ENCODE measurements at places on chromosomes 3 and 15.

- DNase-seq: no peak
Observed at GRCh38 chr15:54566654-54567053, 588.4 kb downstream of the UNC13C start.

GRCh38 chr3:113194823-113195401, 16.4 kb upstream of the BOC start:
- DNase-seq: no peak

DNA sequence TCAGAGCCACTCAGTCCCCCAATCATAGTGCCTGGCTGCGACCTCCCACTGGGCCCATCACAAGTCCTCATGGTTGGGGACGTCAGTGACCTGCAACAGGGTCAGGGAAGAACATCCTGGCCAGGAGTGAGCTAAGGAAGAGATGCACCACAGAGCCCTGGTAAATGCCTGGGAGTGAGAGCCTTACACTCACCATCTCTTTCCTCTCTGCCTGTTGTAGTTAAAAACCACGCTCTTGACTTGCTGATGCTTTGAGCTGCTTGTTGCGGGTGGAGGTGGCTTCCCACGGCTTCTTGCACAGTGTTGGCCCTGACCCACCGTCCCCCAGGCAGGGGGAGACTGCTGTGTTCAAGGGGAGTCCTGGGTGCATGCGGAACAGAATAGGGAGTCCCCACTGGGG, 91.1 kb upstream of the RGMA start:
- DNase-seq: no peak

- DNase-seq: no peak
Observed at GRCh38 chr3:17195192-17195611, 310.4 kb downstream of the PLCL2 start.

- DNase-seq: no peak
Observed at GRCh38 chr3:14846226-14846880, 27.6 kb downstream of the FGD5 start.

- no peak for DNase-seq
Observed at GRCh38 chr3:189260556-189261493, 89.1 kb downstream of the TPRG1 start.

DNA sequence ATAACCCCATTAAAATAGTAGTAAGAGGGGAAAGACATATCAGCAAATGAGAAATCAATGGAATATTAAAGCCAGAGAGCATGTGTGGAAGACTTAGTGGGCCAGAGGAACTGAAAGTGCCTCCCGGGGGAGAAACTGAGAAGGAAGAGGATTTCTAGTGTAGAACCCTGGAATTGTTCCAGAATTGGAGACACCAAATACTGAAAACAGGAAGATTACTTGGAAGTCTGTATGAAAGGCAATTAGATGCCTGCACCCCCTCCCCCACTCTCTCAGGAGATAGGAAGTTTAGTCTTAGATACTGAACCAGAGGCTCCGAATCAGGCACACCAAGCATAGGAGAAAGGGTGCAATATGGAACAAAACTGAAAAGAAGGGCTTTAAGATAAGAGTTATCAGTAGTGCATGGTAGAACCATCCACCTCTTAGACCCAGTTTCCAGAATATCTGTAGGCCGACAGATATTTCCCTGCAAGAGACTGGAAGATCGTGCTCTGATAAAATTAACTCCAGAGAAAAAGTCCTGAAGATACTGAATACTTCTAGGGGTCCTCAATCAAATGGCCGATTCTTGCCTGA, 32.4 kb downstream of the KLHL18 start:
- DNase-seq: no peak

- no peak for DNase-seq
Observed at GRCh38 chr15:90901175-90902039, 1.7 kb upstream of the MAN2A2 start.

- no peak for DNase-seq
Observed at GRCh38 chr15:68209735-68210408, 4.7 kb upstream of the CALML4 start.

GRCh38 chr15:44694416-44694815, 16.7 kb downstream of the PATL2 start:
- DNase-seq: no peak

- no peak for DNase-seq
Observed at GRCh38 chr3:140276703-140277102, 341.7 kb downstream of the CLSTN2 start.

- no peak for DNase-seq
Observed at GRCh38 chr3:37753428-37753827, 108.3 kb upstream of the CTDSPL start.

GRCh38 chr3:158925021-158925420, 123.2 kb downstream of the MFSD1 start:
- no peak for DNase-seq

DNA sequence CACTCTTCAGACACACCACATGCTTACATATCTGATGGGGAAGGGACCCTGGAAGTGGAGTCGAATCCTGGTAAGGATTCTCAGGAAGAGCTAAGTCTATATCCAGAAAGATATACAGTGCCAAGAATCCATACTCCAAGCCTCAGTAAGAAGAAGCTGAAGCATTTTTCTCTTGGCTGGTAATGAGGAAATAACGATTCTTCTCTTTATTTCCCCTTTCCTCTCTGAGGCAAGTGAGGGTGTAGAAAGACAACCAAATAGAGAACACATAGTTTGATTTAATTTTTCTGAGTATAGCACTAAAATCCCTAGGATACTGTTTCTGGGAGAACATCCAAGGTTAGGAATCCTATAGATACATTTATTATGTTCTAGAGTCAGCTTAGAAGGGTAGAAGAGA, 857.3 kb downstream of the TUSC7 start:
- DNase-seq: no peak

GRCh38 chr15:71261418-71261817, 146.1 kb downstream of the THSD4 start:
- DNase-seq: no peak

DNA sequence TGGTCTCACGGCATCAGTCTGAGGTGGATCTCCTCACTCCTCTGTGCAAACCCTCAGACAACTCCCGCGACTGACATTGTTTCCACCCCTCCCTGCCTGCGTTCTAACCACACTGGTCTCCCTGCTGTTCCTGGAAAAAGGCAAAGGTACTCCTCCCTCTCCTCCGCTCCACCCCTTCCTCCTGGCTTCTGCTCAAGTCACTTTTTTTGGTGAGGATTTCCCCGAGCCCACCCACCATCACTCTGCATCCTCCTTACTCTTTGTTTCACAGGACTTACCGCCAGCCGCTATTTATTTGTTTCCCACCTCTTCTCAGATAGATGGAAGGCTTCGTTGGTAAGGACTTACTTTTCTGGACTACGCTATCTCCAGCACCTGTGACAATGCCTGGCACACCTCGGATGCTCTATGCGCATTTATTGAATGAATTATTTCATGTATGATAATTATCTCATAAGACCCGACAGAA, 25.6 kb downstream of the PRR23E start:
- no peak for DNase-seq

DNA sequence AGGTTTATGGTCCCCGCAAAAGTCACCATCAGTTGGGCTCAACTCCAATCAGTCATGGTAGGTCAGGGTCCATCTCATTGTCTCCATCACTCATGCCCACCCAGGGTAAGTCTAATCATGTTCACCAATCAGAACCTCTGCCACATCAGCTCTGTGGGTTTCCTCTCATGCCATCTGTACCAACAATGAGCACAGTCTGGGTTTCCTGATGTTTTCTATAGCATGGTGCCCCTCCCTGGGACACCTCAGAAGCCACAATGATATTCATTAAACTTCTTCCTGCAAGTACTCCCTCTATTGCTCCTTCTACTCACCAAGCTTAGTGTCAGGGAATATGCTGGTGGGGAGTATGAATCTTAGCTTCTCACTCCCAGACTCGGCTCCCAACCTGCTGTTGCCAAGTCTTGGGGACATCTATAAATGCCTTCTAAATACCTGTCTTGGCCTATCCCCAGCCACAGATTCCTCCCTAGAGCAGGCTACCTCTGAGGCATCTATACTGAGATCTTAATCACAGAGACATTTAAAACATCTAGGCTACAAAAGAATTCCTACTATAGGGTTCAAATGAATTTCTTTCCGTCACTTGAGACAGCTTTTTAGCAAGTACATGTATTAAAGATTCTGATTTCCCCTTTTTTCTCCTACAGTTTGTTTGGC, 5.0 kb upstream of the CCR2 start:
- DNase-seq: no peak

- DNase-seq: no peak
Observed at GRCh38 chr15:49990835-49991545, 128.0 kb downstream of the ATP8B4 start.

DNA sequence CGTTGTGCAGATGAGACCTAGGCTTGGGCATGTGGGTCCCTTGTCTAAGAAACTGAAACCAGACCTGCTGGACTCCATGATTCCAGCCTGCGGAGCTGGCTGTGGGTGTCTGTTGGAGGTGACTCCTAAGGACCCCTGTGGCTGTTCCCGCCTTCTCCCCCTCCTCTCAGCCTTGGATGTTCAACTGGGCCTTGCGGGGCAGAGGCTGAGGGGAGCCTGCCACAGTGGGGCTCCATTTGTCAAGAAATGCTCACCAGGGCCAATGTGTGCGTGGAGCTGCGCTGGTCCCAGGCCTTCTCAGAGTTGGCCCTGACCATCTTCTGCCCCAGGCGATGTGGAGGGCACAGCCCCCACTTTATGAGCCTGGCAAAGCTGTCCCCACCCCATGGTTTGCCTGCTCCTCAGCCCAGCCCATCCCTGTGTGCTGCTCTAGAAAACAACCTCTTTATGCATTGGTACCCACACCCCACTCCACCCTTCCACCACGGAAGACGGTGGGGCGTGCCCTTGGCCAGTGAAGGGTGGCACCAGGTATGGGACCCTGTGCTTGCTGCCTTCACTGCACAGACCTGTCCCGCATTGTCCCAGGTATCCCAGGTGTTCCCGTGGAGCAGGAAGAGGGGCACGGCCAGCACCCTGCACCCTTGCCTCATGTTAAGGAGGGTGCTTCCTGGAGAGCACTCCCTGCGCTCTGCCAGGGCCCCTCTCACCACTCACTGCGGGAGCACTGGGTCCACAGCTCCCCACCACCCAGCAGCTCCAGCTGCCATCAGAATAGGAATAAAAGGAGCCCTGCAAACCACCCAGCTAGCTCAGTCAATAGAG, 7.9 kb downstream of the MESP2 start:
- no peak for DNase-seq

DNA sequence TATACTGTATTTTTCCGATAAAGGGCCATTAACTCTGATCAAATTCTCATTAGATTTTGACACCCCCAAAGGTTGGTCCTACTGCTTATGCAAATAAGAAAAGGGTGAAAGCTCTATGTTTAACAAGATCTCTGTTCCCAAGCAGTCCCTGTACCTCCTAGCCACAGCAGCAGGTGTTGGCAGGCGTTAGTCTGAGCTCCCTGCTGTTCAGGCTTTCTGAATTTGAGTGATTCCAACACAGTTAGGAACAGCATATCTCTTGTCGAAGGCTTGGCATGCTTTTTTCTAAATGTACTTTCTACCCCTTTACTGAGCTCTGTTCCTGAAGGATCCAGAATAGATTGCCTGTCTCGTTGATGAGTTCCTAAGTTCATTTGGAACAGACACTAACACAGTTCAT, 42.3 kb downstream of the MITF start:
- no peak for DNase-seq

DNA sequence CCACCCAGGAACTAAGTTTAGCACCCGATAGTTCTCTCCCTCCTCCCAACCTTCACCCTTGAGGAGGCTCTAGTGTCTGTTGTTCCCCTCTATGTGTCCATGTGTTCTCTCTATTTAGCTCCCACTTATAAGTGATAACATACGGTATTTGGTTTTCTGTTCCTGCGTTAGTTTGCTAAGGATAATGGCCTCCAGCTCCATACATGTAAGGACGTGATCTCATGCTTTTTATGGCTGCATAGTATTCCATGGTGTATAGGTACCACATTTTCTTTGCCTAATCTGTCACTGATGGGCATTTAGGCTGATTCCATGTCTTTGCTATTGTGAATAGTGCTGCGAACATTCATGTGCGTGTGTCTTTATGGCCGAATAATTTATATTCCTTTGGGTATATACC, 66.9 kb upstream of the TRA2B start:
- DNase-seq: no peak

DNA sequence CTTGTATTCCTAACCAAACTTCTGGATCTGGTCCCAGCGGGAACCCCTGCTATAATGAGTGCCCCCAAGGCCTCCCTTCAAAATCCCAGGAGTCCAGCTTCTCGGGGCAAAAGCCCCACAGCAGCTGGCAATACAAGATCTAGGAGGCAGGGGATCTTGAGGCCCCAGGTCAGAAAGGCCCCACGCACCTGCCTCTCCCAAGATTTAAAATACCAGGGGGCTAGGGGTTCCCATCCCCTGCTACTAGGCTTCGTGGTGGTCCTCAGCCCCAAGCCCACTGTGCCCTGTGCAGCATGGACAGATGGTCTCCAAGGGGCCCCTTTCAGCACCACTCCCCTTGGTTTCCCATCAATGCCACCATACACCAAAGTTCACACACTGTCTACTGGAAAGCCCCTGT, 15.8 kb upstream of the CYP11A1 start:
- no peak for DNase-seq

DNA sequence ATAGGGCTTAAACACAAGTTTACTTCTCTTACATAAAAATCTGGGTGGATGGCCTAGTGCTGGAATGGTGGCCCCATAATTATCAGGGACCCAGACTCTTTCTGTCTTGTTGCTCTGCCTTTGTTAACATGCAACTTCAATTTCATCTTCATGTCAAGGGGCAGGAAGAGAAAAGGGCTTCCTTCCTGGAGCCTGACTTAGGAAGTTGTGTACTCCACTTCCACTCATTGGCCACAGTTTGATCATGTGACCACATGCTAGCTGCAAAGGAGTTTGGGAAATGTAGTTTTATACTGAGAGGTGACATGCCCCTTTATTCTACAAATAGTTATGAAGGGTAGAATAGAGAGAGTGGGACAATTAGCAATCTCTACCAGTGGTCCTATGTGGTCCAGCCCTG, 39.3 kb downstream of the RHCG start:
- no peak for DNase-seq

DNA sequence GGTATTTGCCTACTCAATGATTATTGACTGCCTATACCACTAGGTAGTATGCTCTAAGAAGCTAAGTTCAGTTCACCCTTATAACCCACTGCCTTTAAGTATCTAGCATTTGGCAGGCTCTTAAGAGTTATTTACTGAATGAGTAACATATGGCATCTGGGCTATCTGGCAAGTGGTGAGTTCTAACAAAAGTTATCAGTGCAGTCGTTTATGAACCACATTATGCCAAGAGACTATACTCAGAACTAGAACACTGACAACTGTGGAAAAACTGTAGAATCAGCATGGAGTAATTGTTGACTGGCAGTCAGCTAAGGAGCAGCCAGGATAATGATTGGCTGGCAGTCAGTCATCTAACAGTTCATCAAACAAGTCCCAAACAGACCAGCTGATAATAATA, 25.8 kb downstream of the RAF1 start:
- no peak for DNase-seq

DNA sequence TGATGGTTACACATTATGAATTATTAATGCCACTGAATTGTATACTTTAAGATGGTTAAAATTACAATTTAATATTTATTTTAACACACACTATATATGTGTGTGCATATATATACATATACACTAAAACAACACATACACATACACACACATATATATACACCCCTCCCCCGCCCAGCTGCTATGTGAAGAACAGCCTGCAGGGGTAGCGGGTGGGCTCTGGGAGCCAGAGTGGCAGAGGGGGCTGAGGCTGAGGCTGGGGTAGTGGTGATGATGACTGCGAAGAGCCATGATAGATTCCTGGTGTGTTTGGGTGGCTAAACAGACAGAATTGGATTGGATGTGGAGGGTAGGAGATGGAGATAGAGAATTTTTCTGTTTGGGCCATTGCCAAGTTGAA, 39.4 kb upstream of the APEH start:
- no peak for DNase-seq

GRCh38 chr15:67977414-67978089, 76.6 kb upstream of the PIAS1 start:
- DNase-seq: no peak

Data from NCI-H1930 (cell line).